NCI-H1105 treated with DMSO at 0.1 percent for 48 hours (cell line): ENCODE measurements at places on chromosomes 13 and 19.

- DNase-seq: no peak
Observed at GRCh38 chr13:112117258-112117954, 50.5 kb downstream of the SOX1 start.

DNA sequence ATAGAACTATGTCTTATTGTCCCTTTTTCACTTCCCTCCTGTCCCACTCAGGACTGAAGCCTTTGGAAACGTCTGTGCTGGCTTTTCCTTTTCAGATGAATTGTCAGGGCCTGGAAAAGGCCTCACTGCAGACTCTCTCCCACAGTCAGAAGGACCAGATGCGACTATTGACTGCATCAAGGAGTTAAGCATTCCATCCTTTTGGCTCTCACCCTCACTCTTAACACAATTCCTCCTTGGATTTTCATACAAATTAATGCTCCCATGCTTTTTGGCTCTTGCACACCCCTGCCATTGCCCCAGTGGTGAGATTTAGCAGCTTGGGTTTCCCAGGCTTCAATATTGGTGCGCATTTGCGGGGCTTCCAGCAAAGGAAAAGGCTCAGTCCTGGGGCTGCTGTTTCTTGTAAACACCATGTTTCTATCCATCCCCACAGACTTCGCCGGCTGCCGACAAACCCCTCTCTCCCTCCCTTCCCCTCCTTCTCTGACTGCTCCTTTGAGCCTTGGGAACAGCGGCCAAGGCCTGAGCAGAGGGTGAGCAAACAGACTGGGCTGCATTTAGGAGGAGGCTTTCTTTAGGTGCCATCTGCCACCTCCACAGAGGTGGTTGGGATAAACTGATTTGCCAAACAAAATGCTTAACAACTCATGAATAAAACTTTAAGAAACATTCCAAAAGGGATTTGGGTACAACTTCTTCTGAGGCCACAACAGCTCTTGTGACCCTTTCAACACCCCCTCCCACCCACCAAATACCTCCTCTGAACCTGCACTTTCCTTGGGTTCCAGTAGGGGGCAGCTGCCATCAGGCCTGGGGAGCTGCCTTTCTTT, 48.6 kb upstream of the PCDH8 start:
- DNase-seq: no peak

DNA sequence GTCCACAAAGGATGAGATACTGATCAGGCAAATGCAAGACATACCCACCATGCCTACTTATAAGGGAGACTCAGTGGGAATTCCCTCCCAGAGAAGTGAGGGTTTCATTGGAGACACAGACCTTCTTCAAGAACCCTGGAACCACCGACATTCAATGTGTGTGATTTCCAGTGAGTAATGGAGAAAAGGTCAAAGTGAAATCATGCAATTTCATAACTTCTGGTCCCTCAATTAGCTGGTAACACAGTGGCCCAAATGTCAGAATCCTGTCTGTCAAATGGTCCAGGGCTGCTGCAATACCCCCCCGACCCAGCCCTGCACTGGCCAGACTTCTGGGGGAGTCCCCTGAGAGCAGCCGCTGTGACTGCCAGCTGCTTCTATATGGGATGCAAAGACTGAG, 4.7 kb upstream of the METTL21C start:
- no peak for DNase-seq

- peak; percentile 58 for DNase-seq
Observed at GRCh38 chr13:59409634-59410200, 754.0 kb downstream of the DIAPH3 start.

DNA sequence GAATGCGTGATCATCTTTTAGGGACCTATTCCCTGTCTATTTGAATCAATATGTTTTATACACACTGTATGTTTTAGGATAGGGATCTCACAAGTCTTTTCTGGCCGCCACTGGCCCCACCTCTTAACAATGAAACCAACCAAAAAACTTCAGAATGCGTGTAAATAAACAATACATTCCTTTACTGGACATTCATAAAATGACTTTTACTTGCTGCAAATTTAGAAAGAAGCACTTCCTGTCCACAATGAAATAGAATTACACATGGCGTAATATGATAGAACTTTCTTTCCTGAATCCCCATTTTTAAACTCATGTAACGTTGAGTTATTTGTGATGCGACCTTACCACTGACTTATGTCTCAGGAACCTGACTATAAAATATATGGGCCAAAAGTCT, 233.6 kb downstream of the SLITRK6 start:
- no peak for DNase-seq

- DNase-seq: no peak
Observed at GRCh38 chr19:47601180-47601904, 7.6 kb upstream of the BICRA start.

GRCh38 chr19:55720801-55721200, 17.4 kb downstream of the NLRP9 start:
- DNase-seq: no peak

- no peak for DNase-seq
Observed at GRCh38 chr13:110444226-110444653, 117.3 kb downstream of the RAB20 start.
